Hepatocyte (in vitro differentiated cells): ENCODE measurements at places on chromosomes 5 and 9. TPM values are rescaled to one million over a fixed set of nuclear protein-coding genes. Genes with fewer than 3 reads are reported as not detected.

- no peak for DNase-seq
Observed at GRCh38 chr9:114289106-114289505, 33.8 kb upstream of the ORM1 start.

DNA sequence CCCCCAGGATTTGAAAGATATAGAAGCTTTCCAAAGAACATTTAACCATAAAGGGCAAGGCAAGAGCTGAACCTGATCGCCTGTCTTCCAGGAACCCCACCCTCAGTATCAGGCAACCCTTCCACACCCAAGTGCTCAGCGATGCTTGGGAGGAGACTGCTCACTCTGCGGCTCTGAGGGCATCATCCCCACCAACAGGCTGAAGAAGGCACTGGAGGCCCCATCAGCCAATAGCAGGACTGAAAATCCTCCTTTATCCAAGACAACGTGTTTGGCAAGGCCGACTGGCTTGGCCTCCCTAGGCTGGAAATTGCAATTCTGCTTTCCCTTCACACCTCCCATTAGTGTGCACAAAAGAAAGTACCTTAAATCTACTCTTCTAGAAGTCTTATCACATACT lies 1.4 kb upstream of the PPP2CA start:
- peak; percentile 59 for DNase-seq

DNA sequence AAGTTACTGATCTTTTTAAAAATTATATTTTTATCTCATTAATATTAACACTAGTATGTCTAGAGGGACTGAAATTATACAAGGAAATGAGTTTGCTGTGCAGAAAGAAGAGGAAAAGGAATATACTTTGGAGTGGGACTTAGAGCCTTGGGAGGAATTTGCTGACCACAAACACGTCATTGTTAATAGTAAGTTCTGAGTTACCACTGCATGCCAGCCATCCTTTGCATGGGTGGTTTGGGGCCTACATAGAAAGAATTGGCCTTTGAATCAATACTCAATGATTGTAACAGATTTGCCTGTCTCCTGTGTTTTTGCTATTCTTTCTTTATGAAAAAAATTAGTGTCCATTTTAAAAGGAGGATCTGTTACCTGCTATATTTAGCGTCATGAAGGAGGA lies 232.6 kb upstream of the TNC start:
- DNase-seq: no peak

GRCh38 chr5:77770293-77771005 lies 5.7 kb downstream of the TBCA start:
- DNase-seq: no peak

GRCh38 chr9:118595719-118596305 lies 773.4 kb downstream of the BRINP1 start:
- DNase-seq: peak; percentile 68

DNA sequence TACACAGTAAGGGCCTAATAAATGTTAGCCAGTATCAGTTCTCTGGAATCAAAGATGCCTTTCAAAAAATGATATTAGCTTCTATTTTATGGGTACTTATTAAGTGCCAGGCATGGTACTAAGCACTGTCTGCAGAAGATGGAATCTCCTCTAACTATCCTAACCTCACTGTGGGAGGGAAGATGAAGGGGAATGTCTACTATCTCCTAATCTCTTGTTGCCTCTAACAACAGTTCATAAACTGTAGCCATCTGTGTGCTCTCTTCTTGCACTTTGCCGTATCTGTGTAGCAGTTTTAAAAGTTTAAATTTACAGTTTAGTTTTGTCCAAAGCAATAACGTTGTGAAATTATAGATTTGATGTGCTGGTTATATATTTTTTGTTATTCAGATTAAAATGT lies 99.6 kb upstream of the CCDC112 start:
- no peak for DNase-seq

DNA sequence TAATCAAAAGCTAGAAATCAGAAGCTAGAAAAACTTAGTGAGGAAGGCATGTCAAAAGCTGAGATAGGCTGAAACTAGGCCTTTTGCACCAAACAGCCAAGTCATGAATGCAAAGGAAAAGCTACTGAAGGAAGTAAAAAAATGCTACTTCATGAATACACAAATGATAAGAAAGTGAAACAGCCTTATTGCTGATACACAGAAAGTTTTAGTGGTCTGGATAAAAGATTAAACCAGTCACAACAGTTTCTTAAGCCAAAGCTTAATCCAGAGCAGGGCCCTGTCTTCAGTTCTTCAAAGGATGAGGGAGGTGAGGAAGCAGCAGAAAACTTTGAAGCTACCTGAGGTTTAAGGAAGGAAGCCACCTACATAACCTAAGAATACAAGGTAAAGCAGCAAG lies 102.5 kb upstream of the SH3GL2 start:
- DNase-seq: no peak

DNA sequence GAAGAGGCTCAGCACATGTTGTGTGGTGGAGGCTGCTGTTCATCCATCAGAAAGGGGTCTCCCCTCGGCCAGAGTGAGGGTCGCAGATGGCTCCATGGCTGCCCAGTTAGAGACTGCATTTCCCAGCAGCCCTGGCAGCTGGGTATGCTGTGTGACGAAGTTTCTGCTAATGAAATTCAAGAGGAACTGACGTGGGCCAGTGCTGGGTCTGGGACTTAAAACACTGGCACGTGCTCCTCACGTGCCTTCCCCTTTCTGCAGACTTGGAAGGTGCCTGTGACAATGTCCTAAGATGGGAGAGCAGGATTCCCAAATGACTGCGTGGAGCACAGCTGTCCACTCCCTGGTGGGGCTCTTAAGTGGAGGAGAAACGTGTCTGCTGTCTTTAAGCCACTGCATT lies 114.5 kb upstream of the RAPGEF1 start:
- no peak for DNase-seq

Gene NR4A3
- polyA plus RNA-seq: 2.9 and 6.1 TPM in 2 replicates

Gene TRIM41
- polyA plus RNA-seq: 1.7 and 2.0 TPM in 2 replicates
